ENCODE measurements at places on chromosomes 12 and 14. TPM values are rescaled to one million over a fixed set of nuclear protein-coding genes. Genes with fewer than 3 reads are reported as not detected.
A peak's percentile ranks its signal among the peaks of the same experiment; 100 is the strongest.

- DNase-seq, result peak; percentile 23
Measured at GRCh38 chr12:47071241-47071852, 8.1 kb upstream of the PCED1B start.

GRCh38 chr12:12266389-12266872 lies 413 bp downstream of the LRP6 start:
- no peak for DNase-seq

IAPP gene
- not detected for total RNA-seq

GRCh38 chr14:95511687-95512086 lies 4.8 kb downstream of the SYNE3 start:
- no peak for DNase-seq

IPO4 gene
- total RNA-seq, result 60.6 TPM

GRCh38 chr14:100146531-100147091 lies 12.8 kb downstream of the DEGS2 start:
- no peak for DNase-seq

DNA sequence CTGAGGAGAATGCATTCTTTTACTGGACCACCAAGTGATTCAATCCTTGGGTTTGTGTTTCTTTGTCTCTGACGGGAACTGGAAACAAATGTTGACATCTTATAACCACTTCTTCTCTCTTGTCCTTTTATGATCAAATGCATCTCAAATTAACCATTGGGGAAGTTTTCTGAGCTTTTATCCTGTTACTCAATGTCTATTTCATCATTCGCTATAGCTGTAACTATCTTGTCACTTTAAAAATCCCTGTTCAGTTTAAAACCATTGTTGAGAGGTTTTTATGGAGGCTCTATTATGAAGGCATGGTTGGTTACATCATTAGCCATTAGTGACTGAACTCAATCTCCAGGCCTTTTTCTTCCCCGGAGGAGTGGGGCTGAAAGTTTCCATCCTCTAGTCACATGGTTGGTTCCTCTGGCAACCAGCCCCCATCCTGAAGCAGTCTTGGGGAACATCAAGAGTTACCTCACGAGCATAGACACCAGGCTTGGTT lies 2.7 kb upstream of the CLEC6A start:
- no peak for DNase-seq

DNA sequence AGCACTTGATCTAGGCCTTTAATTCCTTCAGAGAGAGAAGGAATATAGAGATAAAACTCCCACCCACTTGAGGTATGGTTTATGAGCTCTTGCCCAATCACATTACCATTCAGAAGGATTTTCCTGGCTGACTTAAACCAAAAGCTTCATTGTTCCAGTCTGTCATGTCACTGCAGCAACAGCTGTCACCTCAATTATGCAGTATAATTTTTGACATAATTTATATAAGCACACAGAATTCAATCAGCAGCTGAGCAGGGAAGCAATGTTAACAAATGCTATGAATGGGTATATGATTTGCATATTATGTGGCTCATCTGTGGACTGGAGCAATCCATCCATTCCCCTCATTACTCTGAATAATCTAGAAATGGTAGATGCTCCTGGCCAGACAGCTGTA lies 40.3 kb downstream of the CBX5 start:
- no peak for DNase-seq

- DNase-seq, result peak; percentile 26
Measured at GRCh38 chr12:49903700-49904423, at the start of gene FAIM2. FAIM2 (minus strand) TSS chr12:49903900; CDS start chr12:49903792, 108 bp downstream.

- no peak for DNase-seq
Measured at GRCh38 chr12:40691913-40692764, at the start of gene CNTN1. CNTN1 (plus strand) TSS chr12:40692439.

- peak; percentile 85 for DNase-seq
Measured at GRCh38 chr14:85415015-85415712, 114.8 kb upstream of the FLRT2 start.

DNA sequence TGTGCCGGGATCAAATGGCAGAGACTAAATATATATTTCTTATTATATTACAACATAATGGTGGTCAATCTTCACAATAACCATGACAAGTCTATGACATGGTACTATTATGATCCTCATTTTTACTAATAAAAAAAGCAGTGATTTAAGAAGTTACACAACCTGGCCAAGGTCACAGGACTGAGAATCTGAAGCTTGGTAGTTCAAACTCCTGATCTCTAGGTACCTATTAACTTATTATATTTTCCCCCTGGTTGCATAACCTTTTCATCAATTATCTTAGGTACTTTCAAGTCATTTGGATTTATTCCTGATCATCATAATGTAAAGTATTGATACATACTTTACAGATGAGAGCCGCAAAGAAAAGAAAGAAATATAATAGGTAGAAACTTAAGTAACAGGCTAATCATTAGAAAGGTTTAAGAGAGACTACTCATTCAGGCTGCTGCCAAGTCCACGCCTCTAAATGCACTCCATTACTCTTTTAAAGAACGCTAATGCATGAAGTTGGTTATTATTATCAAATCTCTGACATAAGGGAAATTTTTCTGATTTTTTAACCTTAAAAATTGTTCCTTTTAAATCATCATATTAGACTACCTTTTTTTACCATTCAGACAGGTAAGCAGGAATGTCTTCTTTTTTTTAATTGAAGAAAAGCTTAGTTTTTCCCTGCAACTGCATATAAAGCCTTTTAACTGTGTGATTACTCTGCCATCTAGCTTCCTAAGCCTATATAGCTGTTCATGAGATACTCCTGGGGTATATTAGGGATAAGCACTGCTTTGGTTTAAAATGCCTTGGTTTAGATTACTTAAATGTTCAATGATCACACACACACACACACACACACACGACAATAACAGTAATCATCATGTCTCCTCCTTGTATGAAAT lies 35.6 kb downstream of the RPS29 start:
- peak; percentile 8 for DNase-seq

DNA sequence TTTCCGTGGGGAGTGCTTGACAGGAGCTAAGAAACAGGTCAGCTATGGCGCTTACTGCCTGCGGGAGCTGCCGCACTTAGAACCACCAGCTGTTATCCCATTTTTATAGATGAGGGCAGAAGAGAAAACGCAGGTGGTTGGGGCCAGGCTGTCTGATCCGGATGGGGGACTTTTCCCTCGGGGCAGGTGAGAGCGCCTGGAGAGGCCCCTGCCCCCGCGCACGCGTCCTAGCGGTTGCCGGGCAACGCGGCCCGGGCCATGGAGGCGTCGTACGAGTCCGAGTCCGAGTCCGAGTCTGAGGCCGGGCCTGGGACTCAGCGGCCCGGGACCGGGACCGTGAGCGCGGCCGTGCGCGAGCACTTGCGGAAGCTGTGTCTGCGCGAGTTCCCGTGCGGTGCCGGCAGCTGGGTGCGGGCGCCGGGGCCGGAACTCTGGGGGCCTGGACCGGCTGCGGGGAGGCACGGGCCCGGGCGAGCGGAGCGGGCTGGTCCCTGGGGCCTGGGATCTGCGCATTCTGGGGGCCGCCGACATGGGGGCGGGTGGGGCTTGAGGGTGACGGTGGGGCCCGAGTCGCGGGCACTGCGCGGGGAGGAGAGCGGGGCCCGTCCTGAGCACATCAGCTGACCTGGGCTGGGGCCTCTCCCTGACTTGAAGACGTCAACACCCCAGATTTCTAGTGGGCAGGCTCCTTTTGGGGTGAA lies at the start of gene LRRC43:
TSS of gene LRRC43 (plus strand) at position 237 of the 701 bp plus-strand sequence. CDS start at position 259, 22 bp downstream.
- peak; percentile 56 for DNase-seq

DNA sequence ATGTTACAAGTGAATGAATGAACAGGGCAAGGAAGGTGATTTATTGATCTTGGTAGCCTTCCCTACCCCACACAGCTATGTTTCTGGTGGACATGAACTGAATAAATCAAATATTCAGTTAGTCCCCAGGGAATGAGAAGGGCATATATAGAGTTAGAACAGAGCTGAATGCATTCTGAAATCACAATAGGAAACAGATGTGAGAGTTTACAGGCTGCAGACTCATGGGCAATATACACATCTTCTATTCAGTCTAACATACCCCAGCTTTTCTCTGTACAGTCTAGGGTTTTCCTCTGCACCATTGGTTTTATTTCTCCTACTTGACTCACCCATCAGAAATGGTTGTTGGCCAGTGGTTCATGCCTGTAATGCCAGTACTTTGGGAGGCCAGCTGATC lies 7.3 kb upstream of the STX2 start:
- no peak for DNase-seq

DNA sequence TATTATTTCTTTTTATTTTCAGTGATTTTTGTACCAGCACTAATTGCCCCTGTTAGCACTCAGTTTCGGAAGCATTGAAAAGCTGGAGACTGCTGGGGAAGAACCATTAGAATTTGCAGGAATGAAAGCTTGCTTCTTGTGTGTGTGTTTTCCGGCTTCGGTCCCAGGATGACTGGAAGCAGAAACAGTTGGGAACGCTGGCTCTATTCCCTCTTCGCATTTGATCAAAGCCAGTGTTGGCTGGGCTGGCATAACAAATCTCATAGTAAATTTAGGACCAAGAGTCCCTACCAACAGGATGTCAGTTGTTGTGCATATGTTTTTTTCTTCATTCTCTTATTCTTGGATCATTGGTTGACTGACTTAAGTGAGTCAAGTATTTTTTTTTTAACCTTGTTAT lies 53.6 kb upstream of the TRAF3 start:
- no peak for DNase-seq

GRCh38 chr12:106527356-106527755 lies 55.4 kb upstream of the RFX4 start:
- DNase-seq, result peak; percentile 16

DNA sequence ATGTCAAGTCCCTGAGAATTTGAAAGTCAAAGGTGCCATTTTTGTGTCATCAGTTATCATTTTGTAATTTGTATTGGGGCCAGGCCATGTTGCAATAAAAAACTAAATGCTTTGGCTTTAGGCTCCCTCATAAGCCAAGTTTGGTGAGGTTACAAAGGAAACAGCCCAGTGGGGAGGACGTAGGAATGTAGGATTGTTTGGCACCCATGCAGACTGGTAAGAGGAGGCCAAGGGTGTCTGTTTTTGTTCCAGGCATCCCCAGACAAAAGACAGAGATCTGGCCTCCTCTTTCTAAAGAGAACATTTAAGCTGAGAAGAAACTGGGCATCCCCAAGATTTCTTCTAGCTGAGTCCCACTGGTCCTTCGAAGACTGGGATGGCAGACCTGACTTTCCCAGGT lies 111.7 kb downstream of the SUDS3 start:
- no peak for DNase-seq

DNA sequence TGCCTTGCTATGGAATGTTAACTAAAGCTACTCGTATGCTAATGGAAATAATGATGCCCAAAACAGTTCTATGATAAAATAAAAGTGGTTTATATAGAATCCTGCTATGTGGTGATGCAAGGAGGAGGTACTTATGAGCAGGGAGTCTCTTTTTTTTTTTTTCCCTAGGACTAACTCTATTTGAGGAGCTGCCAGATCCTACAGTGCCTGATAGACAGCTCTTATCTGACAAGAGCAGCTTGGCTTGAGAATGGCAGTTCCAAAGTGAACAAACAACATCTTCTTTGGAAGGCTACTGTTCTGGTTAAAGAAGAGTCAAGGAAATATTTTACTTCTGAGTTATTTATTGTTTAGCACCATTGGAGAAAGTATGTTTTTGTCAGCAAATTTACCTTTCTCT lies 10.2 kb upstream of the ACSM4 start:
- no peak for DNase-seq

GRCh38 chr12:89162589-89163261 lies 189.6 kb downstream of the DUSP6 start:
- peak; percentile 95 for DNase-seq

CCDC196 gene
- total RNA-seq, result not detected

GRCh38 chr14:67352055-67352454 lies 7.5 kb downstream of the ATP6V1D start:
- no peak for DNase-seq

GRCh38 chr12:131862600-131862993 lies 31.8 kb upstream of the ULK1 start:
- no peak for DNase-seq

KRT6A gene
- total RNA-seq, result 1.9 TPM

DNA sequence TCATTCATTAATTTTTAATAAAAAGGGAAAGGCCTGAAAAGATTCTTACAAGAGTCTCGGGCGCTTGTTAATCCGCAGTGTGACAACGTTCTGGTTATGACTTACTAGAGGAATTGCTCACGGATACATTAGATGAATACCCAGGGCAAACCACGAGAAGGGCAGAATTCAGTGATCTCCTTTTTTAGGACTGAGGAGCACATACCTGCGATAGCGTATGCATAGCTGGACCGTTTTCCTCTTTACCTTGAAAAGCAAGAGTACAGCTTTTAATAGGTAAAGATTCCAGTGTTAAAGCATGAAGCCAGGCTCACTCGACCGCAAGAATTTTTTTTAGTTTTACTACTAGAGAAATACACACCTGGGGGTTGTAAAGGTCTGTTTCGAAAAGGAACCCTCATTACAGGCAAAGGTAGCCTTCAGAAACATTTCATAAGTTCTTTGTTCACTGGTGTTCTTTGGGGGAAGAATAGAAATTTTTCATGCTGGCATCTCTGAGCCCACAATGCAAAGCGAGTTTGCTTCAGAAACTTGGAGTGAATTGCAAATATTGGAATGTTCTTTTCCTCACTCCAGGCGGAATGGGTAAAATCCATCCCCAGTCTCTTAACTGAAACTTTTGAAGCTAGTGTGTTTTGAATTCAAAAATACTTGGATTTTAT lies 953 bp downstream of the MAPK1IP1L start:
- peak; percentile 30 for DNase-seq

DNA sequence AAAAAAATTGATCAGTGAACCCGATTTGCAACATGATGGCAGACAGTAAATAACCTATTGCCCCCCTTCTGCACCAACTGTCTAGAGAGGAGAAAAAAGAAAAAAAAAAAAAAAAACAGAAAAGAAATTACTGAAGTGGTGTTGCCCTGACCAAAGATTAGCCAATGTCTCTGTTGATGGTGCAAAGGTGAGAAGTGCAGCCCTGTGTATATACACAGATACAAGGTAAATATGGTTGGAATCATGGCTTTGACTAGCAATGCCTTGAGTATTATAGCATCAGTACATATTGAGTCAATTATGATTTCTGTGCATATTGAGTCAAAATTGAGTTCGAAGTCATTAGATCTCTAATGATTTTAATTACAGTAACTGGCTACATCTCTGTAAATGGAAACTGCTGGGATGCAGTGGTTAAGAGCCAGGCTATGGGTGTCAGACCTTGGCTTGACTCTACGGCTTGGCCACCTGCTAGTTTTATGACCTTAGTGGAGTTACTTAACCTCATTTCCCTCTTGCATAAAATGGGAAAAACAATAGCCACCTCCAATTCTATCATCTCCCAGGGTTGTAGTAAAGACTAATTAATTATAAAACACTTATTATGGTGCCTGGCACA lies 51.0 kb downstream of the EGLN3 start:
- DNase-seq, result no peak

DNA sequence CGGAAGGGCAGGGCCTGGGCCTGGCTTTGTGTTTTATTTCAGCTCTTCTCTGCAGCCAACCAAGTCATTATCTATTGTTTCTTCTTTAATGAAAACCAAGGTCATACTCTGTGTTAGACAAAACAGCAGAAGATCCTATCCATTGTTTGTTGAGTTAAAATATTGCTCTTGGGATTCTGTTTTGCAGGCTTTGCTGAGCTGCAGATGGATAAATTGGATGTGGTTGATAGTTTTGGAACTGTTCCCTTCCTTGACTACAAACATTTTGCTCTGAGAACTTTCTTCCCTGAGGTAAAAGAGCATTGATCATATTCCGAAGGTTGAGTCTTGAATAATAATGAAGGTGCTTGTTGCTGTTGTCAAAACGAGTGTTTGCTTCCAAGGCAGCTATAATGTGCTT lies 106.6 kb downstream of the PLXNC1 start:
- no peak for DNase-seq
